NCI-H1436 treated with DMSO at 0.1 percent for 48 hours (cell line): ENCODE measurements at places on chromosomes 16 and 17.

DNA sequence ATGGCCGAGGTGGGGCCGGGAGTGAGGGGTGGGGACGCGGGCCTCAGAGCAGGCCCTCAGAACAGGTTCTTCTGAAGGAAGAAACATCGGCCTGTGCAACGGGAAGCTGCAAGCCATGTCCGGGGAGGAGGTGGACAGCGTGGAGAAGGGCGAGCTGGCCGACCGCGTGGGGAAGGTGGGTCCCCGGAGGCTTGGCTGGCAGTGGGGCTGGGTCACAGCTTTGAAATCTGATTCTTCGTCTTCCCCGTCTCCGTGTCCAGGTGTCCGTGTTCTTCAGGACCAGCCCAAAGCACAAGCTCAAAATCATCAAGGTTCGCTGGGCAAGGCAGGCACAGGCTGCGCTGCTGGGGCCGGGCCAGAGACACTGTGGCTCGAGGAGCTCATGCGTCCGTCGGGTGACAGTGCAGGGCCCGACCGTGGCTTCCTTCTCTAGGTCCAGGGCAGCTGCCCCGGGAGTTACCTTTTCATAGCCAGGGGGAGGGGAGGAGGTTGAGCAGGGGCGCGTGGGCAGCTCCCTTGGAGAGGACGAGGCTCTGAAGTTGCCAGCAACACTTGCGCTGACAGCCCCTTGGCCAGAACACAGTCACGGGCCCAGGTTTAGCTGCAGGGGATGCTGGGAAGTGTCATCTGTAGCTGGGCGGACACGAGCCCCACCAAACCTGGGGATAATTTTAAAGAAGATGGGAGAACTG lies 51.3 kb downstream of the MEAK7 start:
- no peak for DNase-seq

- DNase-seq = no peak
These were observed 49.4 kb upstream of the GAS7 start for GRCh38 chr17:10247810-10248209.

DNA sequence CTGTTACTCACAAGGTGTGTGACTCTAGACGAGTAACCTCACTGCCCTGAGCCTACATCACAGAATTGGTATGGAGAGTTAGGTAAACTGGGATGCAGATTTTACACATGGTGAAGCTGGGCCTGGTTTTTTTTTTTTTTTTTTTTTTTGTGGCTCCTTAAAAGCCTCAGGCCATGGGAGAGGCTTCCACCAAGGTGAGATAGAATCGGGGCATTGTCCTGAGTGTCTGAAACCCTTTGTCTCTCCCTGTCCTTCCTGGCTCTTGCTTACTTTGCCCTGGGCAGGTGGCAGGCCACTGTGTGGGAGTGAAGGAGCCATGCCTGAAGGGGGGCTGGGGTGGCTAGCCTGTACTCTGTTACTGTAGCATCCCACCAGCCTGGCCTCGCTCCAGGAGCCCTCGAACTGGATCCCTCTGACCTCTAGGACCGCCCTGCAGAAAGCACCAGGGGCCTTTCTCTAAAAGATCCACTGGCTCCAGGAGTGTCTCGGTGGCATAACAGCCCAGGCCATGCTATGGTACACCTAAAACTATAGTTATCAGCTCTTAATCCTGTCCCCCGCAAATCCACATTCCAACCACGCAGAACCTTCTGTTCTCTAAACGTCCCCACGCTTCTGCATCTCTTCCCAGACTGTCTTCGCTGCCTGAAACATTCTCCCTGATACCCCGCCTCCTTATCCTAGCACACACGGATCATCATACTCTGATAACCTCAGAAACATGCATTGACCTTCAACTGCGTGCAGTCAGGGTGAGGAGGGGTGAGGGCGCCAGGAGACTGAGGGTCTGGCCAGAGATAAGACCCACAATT lies 1.7 kb upstream of the SLC13A2 start:
- DNase-seq = no peak

GRCh38 chr17:36994438-36994837 lies 45.7 kb downstream of the AATF start:
- DNase-seq = no peak

DNA sequence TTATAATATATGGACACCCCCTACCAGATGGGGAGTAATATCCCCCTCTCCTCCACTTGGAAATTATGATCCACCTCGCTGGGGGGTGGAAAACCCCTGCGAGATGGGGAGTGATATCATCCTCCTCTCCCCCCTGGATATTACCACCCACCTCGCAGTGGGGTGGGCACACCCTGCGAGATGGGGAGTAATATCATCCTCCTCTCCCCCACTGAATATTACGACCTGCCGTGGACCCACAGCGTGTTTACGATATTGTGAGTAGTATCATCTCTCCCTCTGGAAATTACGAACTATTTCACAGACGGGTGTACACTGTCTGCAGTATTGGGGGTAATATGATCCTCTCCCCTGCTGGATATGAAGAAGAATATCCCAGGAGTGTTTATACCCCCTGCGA lies 228.3 kb upstream of the WSCD1 start:
- no peak for DNase-seq

DNA sequence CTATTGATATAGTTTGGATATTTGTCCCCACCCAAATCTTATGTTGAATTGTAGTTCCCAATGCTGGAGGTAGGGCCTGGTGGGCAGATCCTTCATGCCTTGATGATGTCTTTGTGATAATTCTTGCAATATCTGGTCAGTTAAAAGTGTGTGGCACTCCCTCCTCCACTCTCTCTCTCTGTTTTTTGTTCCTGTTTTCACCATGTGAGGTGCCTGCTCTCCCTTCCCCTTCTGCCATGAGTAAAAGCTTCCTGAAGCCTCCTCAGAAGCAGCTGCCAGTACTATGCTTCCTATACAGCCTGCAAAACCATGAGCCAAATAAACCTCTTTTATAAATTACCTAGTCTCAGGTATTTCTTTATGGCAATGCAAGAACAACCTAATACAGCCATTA lies 47.3 kb downstream of the TOM1L2 start:
- DNase-seq = no peak

DNA sequence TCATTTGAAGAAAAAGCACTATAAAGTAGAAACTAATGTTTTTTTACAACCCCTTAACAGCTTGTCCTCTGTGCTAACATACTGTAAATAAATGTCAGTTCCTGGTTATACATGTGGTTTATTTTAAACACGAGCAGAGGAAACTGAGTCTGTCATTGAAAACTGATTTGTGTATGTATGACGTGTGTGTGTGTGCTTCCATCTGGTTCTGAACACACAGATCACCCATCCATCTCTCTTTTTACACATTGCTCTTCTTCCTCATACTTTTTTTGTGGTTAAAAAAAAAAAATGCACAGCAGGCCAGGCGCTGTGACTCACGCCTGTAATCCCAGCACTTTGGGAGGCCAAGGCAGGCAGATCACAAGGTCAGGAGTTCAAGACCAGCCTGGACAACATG lies 49.5 kb downstream of the ZNF423 start:
- DNase-seq = no peak
